ENCODE measurements at places on chromosomes 11 and 22. TPM values are rescaled to one million over a fixed set of nuclear protein-coding genes. Genes with fewer than 3 reads are reported as not detected.

Gene YPEL1
- total RNA-seq: 4.0 TPM

Gene TFIP11
- total RNA-seq: 39.1 TPM

Gene CHRDL2
- total RNA-seq: 0.96 TPM

Gene SYT13
- not detected for total RNA-seq

Gene OR4D5
- total RNA-seq: not detected

Gene TIMM8B
- 31.5 TPM for total RNA-seq

Gene ZNF215
- 2.9 TPM for total RNA-seq

Gene NAV2
- 6.3 TPM for total RNA-seq

Gene NAGA
- total RNA-seq: 47.6 TPM

DNA sequence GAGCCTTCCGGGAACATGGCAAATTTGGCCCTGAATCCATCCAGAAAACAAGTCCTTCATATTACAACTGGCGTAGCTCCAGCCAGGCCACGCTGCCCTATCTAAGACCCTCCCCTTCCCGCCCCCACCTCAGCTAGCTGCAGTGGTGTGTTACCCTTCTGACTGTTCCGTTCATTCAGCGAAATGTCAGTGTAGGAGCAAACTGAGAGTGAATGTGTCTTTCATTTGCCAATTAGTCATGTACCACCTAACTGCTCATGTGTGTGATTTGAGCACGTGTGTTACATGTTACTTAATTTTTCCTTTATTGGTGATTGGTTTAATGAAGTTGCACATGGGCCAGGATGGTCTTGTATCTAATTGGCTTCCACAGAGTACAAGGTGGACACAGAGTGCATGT is 34.8 kb upstream of the POU2AF1 start:
- no peak for DNase-seq

- no peak for DNase-seq
These were observed 400.1 kb downstream of the TMEM135 start for GRCh38 chr11:87437844-87438223.

GRCh38 chr11:67344264-67344663 is 9.1 kb downstream of the POLD4 start:
- DNase-seq: no peak

- no peak for DNase-seq
These were observed 37.0 kb upstream of the SOX6 start for GRCh38 chr11:16393340-16393739.

DNA sequence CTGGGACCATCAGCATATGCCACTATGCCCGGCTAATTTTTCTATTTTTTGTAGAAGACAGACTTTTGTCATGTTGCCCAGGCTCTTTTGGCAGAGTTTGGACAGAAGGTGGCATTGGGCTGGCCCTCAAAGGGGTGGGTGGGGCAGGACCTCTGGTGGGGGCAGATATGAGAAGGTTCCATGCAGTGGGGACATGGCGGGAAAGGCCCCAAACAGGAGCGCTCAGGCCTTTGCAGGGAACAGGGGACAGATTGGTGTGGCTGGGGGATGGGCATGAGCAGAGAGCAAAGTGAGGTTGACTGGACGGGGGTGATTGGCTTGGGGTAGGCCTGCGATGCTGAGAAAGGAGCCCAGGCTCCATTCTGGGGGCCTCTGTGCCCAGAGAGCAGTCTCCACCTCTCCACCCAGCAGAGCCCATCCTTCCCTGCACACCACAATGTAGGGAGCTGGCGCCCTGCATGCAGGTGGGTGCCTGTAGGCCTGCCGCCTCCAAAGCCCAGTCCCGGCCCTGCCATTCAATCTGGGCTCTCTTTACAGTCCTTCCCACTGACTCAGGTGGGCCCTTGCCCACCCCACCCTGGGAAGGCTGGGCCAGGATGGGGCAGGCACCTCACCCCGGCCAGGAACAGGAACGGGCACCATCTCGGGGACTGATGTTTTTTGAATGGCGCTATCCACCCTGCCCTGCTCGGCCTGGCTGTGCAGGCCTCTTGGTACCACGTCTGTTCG is 98.7 kb downstream of the MORC2 start:
- no peak for DNase-seq

DNA sequence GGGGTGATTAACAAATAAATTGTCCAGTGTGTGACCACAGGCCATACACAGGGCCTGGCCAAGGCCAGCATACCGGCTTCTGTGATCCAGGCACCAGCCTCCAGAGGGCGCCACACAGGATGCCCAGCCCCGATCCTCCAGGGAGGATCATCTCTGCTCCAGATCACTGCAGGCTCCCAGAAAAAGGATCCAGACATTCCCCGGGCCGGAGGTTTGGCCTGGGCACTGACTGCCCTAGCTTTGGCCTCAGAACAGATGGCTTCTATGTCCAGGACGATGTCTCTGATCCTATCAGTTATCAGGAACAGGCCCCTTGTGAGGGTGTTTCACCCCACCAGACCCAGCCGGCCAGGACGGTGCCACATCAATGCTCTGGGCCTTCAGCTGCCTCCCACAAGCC is 74.5 kb upstream of the LMO1 start:
- DNase-seq: no peak

DNA sequence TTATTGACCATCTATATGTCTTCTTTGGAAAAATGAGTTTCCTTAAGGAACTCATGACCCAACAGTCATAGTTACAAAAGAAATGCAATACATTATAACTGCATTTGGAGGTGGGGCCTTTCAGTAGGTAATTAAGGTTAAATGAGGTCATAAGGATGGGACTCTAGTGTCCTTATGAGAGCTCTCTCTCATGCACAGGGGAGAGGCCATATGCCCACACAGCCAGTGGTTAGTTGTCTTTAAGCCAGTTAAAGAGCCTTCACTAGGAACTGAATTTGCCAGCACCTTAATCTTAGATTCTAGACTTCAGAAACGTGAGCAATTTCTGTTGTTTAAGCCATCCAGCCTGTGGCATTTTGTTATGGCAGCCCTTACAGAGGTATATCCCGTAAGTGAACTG is 27.3 kb downstream of the INTS4 start:
- no peak for DNase-seq

- DNase-seq: no peak
These were observed 300.9 kb upstream of the DDI1 start for GRCh38 chr11:103735497-103736032.

DNA sequence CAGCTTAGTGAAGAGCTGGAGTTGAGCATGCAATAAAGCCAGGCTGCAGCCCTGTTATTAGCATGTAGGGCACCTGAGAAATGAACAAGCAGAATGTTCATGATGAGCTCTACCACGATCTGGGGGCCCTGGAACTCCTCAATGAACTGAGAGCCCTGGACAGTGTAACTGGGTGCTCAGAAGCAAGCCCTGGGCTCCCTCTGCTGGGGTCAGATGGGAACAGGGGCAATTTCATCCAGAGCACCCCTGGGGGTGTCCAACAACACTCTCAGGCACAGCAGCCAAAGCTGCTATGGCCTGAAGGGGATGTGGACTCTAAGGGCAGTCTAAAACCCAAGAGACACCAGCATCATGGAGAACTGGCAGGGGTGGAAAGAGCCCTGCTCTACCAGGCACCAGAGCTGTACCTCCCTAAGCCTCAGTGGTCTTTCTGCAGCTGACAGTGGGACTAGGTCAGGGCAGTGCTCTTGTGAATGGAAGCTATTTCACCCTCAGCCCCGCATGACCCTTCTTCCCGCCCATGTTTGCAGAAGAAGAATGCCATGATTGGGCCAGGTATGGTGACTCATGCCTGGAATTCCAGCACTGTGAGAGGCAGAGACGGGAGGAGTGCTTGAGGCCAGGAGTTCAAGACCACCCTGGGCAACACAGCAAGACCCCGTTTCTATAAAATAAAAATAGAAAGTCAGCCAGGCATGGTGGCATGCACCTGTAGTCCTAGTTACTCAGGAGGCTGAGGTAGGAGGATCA is 28.9 kb downstream of the THOC5 start:
- no peak for DNase-seq

DNA sequence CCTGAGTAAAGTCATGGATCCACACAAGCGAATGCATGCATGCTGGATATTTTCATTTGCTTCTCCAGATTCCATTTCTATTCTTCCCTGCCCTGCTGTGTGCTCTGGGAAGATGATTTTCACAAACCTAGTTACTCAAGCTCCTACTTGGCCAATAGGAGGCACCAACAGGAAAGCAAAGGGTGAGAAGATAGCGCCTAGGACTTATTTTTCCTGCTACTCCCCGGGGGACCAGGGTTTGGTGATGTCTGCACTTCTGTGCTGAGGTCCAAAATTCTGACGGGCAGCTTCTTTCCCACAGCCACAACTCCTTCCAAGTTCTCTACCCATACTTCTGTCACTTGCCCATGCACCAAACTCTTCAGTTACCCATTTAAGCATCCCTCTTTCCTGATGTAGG is 509.3 kb upstream of the TENM4 start:
- no peak for DNase-seq

DNA sequence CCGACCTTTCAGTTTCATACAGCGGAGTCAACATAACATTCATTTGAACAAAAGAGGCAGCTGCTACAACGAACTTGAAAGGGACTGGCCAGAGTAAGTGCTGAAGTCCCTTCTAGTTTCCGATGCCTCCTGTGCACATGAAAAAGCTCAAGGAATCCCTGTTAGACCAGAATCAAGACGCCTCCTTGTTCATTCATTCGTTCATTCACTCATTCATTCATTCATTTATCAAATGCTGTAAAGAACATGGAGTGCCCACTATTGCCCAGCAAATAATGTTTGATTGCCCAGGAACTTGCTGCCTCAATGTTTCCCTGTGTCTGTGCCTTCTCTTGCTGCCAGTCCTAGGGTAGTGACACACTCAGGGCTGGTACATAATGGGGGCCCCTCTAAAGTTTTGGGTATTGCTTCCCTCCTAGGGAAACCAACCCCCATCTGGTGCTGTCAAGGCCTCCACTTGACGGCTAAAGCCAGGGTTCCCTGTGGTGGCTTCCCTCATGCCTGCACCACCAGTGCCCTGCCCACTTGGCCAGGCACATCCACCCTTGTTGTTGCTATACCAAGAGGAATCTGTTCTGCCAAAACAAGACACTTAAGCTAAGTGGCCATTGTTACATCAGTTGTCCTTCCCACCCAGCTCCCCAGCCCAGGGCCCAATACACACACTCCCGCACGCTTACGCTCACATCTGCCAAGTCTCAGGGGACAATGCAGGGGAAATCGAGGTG is 3.8 kb downstream of the TMPRSS13 start:
- no peak for DNase-seq

- no peak for DNase-seq
These were observed 58.6 kb downstream of the MPPED2 start for GRCh38 chr11:30527566-30527965.

GRCh38 chr11:26704249-26704648 is 17.6 kb downstream of the SLC5A12 start:
- DNase-seq: no peak

GRCh38 chr11:26820739-26821138 is 98.9 kb upstream of the SLC5A12 start:
- no peak for DNase-seq

GRCh38 chr11:9535189-9535781 is 38.2 kb upstream of the WEE1 start:
- DNase-seq: peak; percentile 60

DNA sequence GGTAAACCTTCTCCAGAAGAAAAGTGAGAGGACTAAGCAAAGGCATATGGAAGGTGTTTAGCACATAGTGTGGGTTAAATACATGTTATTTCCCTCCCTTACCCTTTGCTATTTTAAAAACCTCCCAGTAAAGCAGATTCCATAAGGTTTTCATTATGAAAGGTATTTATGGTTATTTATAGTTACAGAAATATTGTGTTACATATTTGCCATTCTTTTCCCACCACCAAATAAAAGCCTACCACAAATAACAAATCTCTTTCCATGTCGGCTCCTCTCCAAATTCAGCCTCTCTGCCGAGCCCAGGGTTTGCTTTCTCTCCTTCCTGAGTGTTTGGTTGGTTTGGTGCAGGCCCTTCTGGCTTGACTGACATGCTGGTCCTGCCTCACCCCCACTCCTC is 64.4 kb downstream of the INSC start:
- DNase-seq: no peak

DNA sequence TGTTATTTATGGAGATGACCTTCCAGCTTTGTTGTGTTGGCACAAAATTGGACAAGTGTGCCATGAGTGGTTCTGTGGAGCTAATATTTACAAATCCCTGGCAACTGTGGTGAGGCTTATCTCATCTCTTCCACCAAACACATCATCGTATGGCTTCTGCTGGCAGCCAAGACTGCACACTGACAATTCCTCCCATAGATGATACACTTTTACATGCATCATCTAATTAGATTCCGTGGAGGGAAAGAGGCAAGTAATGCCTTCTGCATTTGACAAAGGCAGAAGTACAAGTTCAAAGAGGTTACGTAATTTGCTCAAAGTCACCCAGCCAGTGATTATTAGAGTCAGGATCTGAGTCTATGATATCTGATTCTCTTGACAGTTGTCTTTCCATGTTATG is 62.7 kb upstream of the KIRREL3 start:
- no peak for DNase-seq

GRCh38 chr22:20738394-20739089 is 35.4 kb upstream of the SERPIND1 start:
- no peak for DNase-seq

GRCh38 chr11:110121204-110121603 is 28.0 kb downstream of the ZC3H12C start:
- DNase-seq: no peak

DNA sequence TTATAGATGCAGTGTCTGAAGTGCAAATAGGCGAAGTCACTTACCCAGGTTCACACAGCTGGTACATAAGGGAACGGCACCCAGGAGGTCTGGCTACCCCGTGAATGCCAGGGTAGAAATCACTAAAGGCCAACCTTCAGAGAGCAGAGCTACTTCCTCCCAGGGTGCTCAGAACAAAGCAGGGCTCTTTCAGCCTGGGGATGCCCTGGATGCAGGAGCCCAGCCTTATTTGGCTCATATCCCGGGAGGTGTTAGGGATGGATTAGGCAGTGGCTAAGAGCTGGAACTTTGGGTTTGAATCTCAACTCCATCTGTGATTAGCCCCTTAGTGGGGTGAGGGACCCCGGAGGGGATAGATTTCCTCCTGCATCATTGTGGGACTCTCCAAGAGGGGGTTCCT is 33.1 kb upstream of the ASPHD2 start:
- DNase-seq: no peak

- DNase-seq: no peak
These were observed 5.2 kb upstream of the SLN start for GRCh38 chr11:107716884-107717532.

DNA sequence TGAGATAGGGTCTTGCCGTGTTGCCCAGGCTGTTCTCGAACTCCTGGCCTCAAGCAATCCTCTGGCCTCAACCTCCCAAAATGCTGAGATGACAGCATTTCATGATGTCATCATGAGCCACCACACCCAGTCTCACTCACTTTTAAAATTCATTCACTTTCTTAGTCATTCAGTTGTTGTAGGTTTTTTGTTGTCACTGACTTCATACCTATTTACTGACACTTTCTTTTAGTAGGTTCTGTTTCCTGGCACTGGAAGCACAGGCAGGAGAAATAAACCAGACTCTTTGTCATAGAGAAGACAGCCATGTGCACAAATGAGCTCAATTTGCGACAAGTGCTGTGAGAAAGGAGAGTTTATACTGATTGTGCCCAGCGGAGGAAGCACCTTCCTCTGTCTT is 10.5 kb downstream of the ART5 start:
- no peak for DNase-seq

DNA sequence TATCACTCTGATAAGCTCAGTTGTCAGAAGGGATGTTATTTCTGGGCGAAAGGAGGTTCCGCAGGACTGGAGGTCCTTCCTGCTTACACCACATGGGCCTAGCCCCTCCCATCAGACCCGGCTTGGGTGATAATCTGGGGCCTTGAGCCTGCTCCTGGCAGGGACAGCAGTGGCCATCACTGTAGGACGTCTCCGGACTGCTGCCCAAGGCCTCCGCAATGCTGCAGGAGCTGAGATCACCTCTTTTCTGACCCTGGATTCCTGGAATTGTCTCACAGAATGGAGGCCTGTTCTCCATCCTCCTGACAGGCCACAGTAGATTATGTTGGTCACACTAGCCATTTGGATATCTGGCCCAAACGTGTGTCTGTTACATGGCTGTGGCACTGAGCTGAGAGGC is 9.2 kb upstream of the BIK start:
- DNase-seq: no peak

Data from omental fat pad (tissue), 4 donors.